Hair follicular keratinocyte (primary cell): ENCODE measurements at places on chromosomes 1 and 21. TPM values are rescaled to one million over a fixed set of nuclear protein-coding genes. Genes with fewer than 3 reads are reported as not detected.

Gene FOXD2
- 0.08 and 0.15 TPM in 2 replicates for total RNA-seq

Gene CRYBG2
- total RNA-seq, result 3.3 and 3.9 TPM in 2 replicates

Gene AMY2A
- total RNA-seq, result not detected in 2 replicates

Gene CR1
- not detected in 2 replicates for total RNA-seq

Gene NEK2
- total RNA-seq, result 9.4 and 23.5 TPM in 2 replicates

Gene GJA5
- total RNA-seq, result 0.55 and 2.7 TPM in 2 replicates

Gene SPRR1A
- total RNA-seq, result not detected in 2 replicates

Gene GABRD
- total RNA-seq, result not detected in 2 replicates

Gene VWA1
- total RNA-seq, result 7.6 and 12.5 TPM in 2 replicates

Gene CD1E
- total RNA-seq, result not detected in 2 replicates

Gene CD5L
- total RNA-seq, result not detected in 2 replicates

Gene NTNG1
- total RNA-seq, result 0.31 TPM in 1 of 2 replicates, not detected in the other

Gene APCS
- not detected in 2 replicates for total RNA-seq

Gene OR2T33
- total RNA-seq, result not detected in 2 replicates

Gene FCER1A
- total RNA-seq, result not detected in 2 replicates

Gene CA14
- 0.08 and 0.39 TPM in 2 replicates for total RNA-seq

Gene TSTD1
- 123 and 299 TPM in 2 replicates for total RNA-seq

Gene CYYR1
- 7.6 and 10.9 TPM in 2 replicates for total RNA-seq

Gene CREB3L4
- 5.7 and 7.1 TPM in 2 replicates for total RNA-seq

Gene MARK1
- 7.1 and 81.1 TPM in 2 replicates for total RNA-seq

Gene RUNX3
- total RNA-seq, result 0.15 TPM in 1 of 2 replicates, not detected in the other

Gene KRTAP11-1
- not detected in 2 replicates for total RNA-seq

Gene LDLRAD2
- total RNA-seq, result not detected in 2 replicates

Gene IL20
- 5.0 and 13.7 TPM in 2 replicates for total RNA-seq

Gene PAQR6
- 0.30 and 2.4 TPM in 2 replicates for total RNA-seq

Gene LCE2C
- total RNA-seq, result not detected in 2 replicates

Gene HFM1
- total RNA-seq, result not detected in 2 replicates

Gene CFAP45
- total RNA-seq, result 0.11 and 0.55 TPM in 2 replicates

Gene ANGPTL3
- total RNA-seq, result not detected in 2 replicates

Gene CRTC2
- total RNA-seq, result 10.1 and 11.0 TPM in 2 replicates
